Activated CD4-positive, alpha-beta T cell treated with anti-CD3 and anti-CD28 coated beads, Interleukin-2, amount 50 U/mL, for 48 hours (primary cell): ENCODE measurements at places on chromosomes 7 and 10.

DNA sequence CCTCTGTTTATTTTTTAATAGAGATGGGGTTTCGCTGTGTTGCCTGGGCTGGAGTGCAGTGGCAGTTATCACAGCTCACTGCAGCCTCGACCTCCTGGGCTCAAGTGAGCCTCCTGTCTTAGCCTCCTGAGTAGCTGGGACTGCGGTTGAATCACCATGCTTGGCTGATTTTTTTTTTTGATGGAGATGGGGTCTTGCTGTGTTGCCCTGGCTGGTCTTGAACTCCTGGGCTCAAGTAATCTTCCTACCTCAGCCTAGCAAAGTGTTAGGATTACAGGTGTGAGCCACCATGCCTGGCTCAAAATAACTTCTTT, 8.1 kb downstream of the DYNC2I1 start:
- no peak for DNase-seq

DNA sequence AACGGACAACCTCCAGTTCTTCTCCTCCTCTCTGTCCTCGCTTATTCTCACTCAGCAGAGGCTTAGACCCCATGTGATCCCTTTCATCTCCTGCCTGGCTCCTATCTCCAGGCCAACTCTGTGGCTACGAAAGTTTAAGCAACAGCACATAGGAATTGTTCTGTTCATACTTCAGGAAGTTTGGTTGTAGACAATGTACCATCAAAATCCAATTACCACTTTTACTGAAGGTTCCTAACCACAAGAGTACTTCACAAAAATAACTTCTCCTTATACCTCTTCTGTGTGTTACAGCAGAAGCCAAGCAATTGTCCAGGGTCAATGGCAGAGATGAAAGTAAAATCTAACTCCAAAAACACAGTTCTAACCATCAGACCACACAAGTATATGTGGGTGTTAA, 80.0 kb downstream of the SLC25A13 start:
- DNase-seq, result no peak

GRCh38 chr10:68052463-68052862, 22.6 kb downstream of the HERC4 start:
- no peak for DNase-seq

DNA sequence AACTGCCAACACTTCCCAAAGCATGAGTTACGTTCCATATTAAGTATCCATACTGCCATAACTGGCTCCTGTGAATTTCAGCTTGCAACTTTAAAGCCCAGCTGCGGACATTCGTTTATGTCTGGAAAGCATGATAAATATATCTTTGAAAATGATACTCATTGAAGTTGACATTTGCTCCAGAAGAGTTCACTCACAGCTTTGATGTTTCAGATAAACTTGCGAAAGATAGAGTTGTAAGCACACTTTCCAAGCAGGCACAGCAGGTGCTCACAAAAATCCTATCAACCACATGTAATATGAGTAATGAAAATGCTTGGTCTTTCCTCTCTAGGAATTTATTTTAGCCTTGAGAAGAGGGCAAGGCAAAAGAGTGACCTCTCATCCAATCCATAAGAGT, 4.5 kb downstream of the CHCHD3 start:
- DNase-seq, result no peak

GRCh38 chr10:124734311-124735166, 9.6 kb downstream of the FAM53B start:
- DNase-seq, result peak; percentile 50

DNA sequence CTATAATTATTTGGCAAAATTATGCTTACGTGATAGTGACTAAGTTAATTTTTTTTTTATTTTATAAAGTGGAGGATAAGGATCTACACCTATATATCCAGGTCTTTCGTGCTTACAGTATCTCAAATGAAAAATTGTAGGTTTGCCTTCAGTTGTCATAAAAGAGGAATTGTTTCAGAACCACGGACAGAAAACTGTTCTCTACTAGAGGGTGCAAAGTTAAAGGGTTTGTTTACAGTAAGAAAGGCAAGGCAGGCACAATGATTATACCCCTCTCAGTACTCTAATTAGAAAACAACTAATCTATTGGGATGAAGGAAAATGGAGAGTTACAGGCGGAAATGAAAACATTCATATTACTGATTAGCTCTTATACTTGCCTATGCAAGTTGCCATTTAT, 1.5 kb downstream of the PCLO start:
- DNase-seq, result no peak

GRCh38 chr7:2668401-2668800, 19.6 kb upstream of the AMZ1 start:
- no peak for DNase-seq

DNA sequence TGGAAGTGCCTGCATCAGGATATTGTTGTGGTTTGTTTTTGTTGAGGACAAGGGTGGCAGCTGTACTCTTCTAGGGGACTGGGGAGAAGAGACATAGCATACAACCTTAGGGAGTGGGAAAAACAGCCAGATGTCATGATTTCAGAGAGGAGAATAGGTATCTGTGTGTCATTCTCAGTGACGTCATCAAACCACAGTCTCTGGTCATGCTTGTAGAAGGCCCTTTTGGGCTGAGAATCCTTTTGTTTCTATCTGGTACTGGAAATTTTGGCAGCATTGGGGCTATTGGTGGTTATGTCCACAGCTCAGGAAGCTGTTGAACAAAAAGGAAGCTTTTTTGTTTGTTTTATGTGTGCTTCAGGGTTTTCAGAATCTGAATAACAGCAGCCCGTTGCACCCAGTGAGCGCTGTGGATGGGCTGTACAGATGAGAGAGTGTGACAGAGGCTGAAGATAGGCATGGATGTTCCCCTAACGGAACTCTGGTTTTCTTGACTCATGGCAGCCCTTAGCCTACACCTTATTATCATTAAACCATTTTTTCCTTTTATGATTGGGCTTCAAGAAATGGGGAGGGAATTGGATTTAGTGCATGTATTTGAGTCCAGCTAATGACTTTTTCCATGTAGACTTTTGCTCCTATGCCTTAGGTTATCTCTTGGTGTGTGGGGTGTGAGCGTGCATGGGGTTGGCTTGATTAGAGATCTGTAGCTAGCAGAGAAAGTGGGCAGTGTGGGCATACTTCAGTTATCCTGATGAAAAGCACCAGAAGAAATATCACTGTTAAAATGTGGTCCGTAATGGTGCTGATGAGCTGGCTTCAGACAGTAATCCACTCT, 65.7 kb downstream of the SND1 start:
- no peak for DNase-seq

DNA sequence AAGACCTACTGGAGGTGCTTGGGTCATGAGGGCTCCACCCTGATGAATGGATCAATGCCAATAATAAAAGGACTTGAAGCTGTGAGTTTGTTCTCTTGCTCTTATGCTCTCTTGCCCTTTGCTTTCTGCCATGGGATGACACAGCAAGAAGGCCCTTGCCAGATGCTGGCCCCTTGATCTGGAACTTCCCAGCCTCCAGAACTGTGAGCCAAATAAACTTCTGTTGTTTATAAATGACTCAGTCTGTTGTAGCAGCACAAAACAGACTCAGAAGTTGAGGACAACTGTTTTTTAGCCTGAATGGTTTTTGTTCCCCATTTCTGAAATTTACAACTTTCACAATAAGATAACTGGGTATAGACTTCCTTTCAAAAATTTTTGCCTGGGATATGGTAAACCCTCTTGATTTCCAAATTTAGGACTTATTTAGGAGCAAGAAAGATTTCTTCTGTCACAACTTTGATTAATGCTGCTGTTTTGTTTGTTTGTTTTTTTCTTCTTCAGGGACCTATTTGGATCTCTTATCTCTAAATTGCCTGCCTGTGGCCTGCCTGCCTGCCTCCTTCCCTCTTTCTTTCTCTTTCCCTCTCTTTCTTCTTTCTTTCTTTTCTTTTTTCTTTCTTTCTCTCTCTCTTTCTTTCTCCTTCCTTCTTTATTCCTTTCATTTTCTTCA, 12.1 kb downstream of the ENTPD1 start:
- no peak for DNase-seq

GRCh38 chr7:126303926-126304325, 948.8 kb downstream of the GRM8 start:
- no peak for DNase-seq

DNA sequence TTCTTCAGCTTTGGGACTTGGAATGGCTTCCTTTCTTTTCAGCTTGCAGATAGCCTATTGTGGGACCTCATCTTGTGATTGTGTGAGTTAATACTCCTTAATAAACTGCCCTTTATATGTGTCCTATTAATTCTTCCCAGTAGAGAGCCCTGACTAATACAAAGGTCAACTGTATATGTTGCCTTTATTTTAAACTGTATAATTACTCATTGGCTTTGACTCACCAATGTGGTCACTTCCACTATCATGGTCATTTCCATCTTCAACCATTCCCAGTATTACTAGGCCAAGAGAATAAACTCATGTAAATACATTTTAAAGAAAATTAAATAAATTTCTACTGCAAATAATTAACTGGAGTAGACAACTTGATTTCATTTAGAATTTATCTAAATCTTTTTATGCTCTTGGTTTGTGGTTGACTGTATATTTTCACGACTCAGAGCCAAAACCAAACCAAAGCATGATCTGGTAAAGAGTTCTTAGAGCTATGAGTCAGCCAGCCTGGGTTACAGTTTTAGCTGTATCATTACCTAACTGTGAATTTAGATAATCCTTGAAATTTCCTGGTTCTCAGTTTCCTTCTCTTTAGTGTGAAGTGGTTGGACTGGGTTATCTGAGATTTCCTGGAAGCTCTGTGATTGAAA, 188.4 kb downstream of the PPP1R3A start:
- DNase-seq, result no peak

DNA sequence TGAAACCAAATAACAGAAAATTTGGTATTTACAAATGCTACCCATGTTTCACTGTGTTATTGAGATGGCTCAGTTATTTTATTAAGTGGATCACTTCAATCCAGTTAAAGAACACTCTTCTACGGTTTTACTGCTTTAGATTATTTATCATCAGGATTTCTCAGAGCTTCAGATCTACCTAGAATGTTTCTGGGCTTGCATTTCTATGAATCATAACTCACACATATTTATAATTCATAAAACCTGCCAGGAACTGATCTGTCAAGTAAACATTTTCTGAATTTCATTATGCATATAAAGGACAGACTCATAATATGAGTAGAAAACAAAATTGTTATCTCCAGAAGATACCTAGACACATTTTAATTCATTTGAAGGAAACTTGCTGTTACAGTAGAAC, 1172.3 kb upstream of the LRRTM3 start:
- no peak for DNase-seq

- peak; percentile 71 for DNase-seq
These were observed 9.7 kb downstream of the ATP6V0E2 start for GRCh38 chr7:149883452-149883861.

- DNase-seq, result no peak
These were observed 14.7 kb downstream of the ECHDC3 start for GRCh38 chr10:11756766-11757315.

DNA sequence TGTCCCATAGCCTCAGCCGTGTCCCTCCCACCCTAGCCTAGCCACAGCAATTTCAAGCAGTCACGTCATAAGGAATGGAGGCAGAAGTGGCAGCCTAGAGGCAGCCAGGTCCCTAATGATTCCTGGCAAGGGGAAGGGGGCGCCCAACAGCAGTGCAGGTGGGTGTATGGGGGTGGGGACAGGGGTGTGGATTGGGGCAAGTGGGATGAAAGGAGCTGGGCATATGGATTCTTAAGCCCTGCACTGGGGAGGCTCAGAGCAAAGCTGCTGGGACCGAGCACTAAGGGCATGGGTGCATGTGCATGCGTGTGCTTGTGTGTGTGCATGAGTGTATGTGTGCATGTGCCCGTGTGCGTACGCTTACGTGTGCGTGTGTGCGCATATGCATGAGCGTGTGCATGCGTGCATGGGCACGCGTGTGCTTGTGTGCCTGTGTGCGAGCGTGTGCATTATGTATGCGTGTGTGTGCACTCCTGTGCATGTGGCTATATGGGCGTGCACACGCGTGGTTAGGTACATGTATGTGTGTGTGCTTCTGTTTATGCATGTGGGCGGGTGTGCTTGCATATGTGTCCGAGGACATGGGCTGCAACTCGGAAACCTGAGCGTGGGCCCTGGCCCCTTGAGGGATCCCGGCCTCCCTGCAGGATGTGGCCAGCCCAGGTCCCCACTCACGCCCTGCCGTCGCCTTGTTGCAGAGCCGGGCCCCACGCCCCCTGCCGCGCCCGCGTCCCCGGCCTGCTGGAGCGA, 34.1 kb downstream of the SH2B2 start:
- DNase-seq, result no peak

DNA sequence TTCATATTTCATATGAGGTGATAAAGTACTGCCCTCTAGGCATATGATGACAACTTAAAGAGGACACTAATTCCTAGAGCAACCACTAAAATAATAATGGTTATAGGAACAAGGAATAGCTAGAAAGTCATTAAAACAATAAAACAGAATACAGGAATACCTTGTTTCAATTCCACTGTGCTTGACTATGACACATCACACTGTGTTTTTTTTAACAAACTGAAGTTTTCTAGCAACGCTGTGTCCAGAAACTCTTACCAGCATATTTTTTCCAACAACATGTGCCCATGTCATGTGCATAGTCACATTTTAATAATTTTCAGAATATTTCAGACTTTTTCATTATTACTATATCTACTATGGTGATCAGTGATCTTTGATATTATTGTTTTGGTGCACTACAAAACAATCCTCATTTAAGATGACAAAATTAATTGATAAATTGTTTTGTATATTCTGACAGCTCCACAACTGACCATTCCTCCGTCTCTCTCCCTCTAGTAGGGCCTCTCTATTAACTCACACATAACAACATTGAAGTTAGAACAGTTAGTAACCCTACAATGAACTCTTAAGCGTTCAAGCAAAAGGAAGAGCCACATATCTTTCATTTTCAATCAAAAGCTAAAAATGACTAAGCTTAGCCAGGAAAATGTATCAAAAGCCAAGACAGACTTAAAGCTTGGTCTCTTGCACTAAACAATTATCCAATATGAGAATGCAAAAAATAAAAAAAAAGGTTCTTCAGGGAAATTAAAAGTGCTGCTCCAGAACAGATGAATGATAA, 85.8 kb downstream of the SNX13 start:
- no peak for DNase-seq

- DNase-seq, result no peak
These were observed 162.1 kb downstream of the TCF7L2 start for GRCh38 chr10:113111900-113112853.

DNA sequence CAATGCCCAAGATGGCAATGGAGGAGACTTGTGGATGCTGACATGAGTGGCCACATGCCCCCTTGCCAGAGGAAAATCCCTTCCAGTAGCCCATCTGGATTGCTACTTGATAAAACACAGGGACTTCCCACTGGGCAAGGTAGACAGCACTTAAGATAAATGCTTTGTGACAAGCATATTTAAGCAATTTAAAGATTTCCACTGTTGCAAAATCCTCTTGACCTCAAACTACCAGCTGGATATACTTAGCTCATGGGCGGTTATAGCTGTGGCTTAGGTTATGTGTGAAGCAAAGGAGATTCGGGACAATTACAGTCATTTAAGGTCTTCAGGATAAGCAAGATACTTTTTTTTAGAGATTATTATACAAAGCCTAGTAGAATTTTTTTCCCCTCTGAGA, 238.1 kb downstream of the BMPER start:
- DNase-seq, result no peak

DNA sequence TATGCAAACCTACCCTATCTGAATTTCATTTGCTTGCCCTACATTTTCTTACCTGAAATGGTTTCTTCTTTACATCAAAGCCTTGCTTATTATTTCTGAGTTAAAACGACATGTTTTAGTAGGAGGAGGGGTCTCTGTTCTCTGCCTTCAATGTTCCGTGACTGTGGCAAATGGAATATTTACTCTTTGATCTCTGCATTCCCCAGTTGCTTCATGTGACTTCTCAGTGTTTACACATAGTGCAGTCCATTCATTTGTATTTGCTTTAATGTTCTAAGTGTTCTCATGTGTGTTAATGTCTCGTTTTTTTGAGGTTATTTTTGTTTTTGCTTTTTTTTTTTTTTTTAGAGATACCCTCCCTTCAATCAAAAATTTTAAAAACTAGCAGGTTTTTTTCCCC, 75.8 kb downstream of the GNAI1 start:
- DNase-seq, result no peak
